Posterior cingulate gyrus (tissue), 11 donors: ENCODE measurements at places on chromosomes 2 and 18.

- no peak for DNase-seq
Observed at GRCh38 chr2:191636235-191636543, 41.7 kb upstream of the NABP1 start.

- DNase-seq = peak; percentile 46
Observed at GRCh38 chr2:190180313-190181122, 118.0 kb upstream of the MSTN start.

DNA sequence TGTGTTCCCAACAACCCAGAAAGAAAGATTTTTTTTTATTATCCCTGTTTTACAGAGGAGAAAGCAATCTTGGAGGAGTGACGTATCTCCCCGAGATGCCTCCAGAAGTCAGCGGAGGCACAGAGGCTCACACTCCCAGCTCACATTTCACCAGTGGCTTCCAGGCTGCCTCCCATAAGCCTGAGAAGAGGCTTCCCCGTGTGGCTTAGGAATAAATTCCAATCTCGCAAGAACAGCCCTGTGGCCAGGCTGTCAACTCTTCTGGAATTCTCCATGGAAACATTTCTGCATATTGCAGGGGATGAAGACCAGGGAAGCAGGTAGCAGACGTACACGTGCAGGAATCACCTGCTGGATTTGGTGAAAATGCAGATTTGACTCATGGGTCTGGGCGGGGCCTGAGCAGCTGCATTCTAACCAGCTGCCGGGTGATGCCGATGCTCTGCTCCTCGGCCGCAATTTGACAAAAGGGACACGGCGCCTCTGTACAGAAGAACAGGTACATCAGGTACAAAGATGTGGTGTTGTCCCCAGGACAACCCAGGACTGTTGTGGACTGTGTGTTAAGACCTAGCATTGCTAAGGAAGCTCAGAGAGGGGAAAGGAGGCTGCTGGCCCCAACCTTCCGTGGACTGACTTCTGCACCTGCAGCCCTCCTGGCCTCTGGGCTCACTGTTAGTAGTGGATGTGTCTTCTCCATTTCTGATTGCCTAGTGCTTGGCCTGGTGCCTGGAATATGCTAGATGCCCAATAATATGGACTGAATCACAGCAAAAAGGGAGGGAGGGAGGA, 114.2 kb upstream of the ID2 start:
- no peak for DNase-seq

- no peak for DNase-seq
Observed at GRCh38 chr2:27218614-27219013, 1.4 kb downstream of the CAD start.

- no peak for DNase-seq
Observed at GRCh38 chr18:2482706-2483475, 88.4 kb downstream of the METTL4 start.

DNA sequence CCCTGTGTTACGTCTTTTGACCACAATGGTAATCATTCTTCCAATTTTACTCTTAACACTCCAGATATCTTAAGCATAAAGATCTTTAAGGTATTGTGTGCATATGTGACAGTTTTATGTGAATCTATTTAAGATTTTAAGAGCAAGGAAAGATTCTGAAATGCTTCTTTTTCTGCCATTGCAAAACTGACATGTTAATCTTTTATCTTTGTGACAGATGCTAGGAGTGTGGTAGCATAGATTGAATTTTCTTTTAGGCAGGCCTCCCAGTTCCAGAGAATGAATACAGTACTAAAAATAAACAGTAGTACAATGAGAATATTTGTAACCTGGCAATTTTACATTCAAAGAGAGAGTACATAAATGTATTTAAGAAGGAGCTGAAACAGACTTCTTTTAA, 232.5 kb upstream of the ZSWIM2 start:
- DNase-seq = no peak

GRCh38 chr2:168330624-168331423, 83.4 kb upstream of the STK39 start:
- DNase-seq = no peak

GRCh38 chr2:34239511-34239910, 640.4 kb upstream of the FAM98A start:
- no peak for DNase-seq

- DNase-seq = no peak
Observed at GRCh38 chr2:82796132-82796531, 1662.9 kb downstream of the SUCLG1 start.

DNA sequence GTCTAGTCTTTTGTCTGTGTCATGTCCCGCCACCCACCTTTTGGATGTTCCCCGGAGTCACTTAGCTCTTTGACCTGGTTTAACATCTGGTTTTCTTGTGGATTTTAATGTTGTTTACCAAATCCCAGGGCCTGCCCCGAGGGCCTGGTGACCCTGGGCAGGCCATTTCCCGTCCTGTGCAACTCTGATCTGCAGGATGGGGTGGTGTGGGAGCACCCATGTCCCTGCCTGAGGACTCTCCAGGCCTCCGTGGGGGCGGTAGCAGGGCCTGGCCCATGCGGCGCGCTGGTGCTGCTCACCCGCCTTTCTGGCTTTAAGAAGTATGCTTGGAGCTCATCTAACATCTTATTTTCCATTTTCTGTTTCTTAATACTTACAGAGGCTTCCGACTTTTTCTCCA, 10.7 kb downstream of the RAMP1 start:
- no peak for DNase-seq

DNA sequence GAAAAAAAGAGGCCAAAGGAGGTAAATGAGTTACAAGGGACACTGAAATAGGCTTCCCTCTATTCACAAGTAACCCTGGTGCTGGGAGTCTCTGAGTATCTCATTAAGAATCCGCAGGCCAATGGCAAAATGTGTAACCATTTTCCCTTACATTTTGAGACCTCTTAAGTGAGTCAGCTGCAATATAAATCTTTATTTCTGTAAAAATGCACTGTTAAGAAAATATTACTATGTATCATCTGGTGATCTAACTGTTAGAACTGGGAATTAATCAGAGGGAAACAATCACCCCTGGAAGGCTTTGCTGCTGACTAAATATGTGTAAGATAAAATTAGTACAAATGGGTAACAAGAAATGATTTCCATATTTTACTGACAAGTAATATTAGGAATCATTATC, 483.1 kb upstream of the CHST9 start:
- DNase-seq = no peak

DNA sequence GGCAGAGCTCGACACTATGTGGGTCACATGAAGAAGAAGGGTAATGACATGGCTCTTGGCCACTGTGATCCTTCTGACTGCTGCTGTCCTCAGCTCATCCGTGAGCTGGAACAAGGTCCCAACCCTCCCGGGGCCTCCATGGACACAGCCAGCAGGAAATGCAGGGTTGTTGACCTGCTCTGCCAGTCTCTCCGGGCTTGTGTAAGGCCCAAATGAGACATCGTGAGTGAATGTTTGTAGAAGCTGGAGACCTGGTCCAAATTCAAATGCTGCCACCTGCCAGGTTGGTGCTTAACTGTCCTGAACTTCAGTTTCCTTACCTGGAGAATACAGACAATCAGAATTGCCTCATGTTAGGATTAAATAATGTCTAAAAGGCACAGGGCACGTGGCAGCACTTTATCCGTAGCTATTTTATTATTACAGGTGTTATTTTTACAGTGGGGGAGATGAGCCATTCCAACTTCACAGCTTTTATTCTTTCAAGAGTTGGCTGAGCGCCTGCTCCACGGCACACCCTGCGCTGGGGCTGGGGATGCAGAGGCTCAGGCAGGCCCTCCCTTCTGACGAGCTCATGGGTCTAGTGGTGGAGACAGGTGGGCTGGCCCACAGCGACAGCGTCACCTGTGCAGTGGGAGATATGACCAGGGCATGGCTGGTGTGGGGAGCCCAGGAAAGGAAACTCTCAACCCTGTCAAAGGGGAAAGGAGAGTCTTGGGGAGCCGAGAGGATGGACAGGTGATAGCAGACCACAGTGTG, 15.1 kb downstream of the ARHGEF4 start:
- DNase-seq = no peak

- no peak for DNase-seq
Observed at GRCh38 chr18:63346480-63347183, 20.4 kb downstream of the KDSR start.

DNA sequence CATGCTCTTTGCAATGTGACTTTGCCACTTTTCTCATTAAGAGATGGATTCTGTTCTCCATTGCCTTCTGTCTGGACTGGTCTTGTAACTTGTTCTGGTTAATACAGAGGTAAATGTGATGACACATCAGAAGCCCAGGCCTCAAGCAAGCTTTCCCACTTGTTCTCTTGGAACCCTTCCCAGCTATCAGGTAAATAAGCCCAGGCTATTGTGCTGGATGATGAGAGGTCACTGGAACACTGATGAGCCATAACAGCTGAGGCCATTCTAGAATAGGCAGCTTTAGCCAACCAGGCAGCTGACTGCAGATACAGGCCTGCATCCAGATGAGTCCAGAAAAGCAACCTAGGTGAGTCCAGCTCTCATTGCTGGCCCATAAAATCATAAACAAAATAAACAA, 1007.0 kb upstream of the ACVR2A start:
- no peak for DNase-seq

DNA sequence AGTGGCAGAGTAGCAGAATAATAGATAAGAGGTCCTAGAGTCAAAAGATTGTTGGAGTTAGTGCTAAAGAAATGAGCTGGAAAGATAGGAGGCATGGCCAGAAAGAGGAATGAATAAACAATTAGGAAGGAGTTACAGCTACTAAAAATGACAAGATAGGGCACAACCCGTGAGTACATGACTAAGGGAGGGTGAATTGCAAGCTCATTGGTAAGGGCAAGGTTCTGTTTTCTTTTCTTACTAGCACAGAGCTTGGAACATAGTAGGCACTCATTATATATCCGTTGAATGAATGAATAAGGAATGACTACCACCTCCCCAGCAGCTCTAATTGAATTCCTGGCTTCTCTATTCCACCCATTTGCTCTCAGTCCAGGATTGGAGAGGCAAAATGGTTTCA, 5.7 kb upstream of the MARCO start:
- DNase-seq = no peak

GRCh38 chr2:226669905-226670304, 129.7 kb downstream of the IRS1 start:
- DNase-seq = no peak

- peak; percentile 83 for DNase-seq
Observed at GRCh38 chr2:47021301-47022009, 105.8 kb upstream of the MCFD2 start.
